ENCODE measurements at places on chromosomes 5 and 9.

DNA sequence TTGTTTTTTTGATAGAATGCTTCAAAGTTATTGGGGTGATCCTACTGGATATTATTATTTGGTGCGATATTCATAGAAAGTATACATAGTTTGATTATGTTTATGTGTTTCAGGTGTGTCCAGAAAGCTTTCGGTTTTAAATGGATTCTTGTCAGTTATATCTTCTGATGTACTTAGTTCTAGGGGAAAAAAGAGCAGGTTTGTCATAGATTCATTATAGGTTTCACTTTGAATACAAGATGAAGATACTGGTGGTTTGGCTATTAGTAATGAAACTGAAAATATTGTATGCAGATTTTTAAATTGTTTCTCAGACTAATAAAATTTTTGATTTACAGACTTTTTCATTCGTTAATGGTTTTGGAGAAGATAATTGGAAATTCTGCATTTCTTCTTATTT, 98.9 kb downstream of the MAN2A1 start:
- ATAC-seq: no peak

DNA sequence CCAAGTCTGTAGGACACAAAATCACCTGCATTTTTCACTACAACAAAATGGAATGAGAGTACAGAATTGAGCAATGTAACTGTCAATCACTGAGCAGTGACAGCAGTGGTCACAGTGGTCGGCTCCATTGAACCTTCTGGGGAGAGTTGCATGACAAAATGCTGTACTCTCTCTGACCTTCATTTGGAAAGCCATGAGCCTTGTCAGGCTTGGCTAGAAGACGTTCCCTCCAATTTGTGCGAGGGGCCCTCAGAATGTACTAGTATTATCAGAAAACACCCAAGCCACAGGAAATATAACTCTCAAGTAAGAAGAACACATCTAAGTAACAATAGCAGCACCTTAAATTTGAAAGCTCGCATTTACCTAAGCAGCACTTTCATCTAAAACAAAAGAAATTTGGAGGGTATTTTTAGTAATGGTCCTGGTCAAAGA, 425.6 kb upstream of the MEF2C start:
- no peak for ATAC-seq

DNA sequence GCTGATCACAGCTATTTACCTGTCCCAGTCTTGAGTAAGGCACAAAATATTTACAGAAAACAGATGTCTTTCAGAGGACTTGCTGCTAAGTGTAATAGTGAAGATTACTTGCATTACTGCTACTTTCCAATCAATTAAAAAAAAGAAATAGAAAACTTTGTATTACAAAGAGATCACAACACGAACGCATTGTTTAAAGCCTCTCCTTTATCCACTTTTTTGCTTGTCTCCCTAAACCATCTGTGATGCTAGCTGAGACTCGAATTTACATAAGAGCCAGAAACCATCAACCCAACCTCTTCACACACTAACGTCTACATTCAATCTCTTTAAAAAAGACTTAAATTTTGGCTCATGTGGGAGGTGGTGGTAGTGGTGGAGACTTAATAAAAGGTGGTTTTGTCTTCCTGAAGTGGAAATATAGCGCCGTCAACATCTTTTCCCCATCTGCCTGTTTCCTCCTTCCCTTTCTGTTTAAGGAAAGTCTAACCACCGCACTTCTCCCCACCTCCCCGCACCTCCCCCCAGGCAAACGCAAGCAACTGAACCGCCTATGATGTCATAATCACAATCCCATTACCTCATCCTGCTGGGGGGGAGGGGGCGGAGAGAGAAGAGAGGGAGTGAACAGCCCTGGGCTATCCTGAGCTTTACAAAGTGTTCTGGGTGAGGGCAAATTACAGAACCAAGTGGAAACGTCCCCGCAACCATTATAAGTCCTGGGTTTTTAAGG, 948 bp upstream of the FAM53C start:
- peak; percentile 73 for ATAC-seq

GRCh38 chr9:72290311-72290710, 74.7 kb downstream of the ZFAND5 start:
- ATAC-seq: no peak

DNA sequence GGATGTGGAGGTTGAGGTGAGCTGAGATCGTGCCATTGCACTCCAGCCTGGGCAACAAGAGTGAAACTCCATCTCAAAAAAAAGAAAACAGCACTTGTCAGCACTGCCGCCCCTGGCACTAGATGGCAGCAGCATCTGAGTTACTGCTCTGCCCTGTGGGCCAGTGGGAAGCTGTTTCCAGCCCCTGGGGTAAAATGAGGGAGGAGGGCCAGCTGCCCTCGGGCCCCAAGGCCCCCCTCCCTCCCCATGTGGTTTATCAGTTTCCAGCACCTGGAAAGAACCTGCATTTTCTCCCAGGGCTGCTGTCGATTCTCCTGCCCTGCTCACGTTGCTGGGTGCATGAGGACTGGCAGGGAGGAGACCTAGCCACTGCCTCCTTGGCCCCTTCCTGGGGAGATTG, 13.2 kb upstream of the CEL start:
- no peak for ATAC-seq

GRCh38 chr5:67552773-67553172, 356.2 kb upstream of the CD180 start:
- no peak for ATAC-seq

DNA sequence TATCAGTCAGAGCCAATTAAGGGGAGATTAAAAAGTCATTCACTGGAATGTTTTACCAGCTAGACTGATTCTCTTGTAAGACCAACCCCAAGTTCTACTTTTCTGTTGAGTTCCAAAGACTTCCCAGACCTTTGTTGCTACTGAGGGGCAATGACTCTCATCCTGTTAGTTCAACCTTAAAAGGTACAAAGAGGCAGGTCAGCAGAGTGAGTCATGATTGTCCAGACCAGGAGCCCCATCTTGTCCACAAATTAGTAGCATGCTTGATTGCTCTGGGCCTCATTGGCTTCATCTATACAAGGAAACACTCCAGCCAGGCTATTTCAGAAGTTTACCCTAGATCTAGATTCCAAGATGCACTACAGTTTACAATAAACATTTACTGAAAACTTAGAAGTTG, 79.9 kb upstream of the IL7R start:
- ATAC-seq: no peak

- ATAC-seq: no peak
These were observed 123.8 kb upstream of the LIFR start for GRCh38 chr5:38680094-38680825.

- no peak for ATAC-seq
These were observed 102.5 kb upstream of the ERCC6L2 start for GRCh38 chr9:95773053-95773418.

GRCh38 chr9:94928691-94929368, 202.3 kb downstream of the AOPEP start:
- ATAC-seq: no peak

DNA sequence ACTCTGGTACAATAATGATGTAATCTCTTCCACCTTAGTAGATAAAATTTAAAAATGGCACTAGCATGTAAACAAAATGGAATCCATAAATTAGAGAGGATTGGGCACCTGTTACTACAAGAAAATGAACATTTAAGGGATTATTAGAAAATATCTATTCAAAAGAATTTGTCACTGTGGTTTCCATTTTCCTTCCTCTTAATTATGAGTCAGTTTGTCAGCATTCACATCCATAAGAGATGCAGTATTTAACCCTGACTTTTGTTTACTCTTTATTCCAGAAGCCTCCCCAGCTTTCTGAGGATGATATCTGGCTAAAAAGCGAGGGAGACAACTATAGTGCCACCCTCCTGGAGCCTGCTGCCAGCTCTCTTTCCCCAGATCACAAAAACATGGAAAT, 72.1 kb downstream of the C9orf152 start:
- no peak for ATAC-seq

GRCh38 chr5:175738602-175739133, 80.8 kb downstream of the HRH2 start:
- ATAC-seq: no peak

GRCh38 chr5:77636641-77637169, 1.8 kb downstream of the OTP start:
- ATAC-seq: peak; percentile 34

DNA sequence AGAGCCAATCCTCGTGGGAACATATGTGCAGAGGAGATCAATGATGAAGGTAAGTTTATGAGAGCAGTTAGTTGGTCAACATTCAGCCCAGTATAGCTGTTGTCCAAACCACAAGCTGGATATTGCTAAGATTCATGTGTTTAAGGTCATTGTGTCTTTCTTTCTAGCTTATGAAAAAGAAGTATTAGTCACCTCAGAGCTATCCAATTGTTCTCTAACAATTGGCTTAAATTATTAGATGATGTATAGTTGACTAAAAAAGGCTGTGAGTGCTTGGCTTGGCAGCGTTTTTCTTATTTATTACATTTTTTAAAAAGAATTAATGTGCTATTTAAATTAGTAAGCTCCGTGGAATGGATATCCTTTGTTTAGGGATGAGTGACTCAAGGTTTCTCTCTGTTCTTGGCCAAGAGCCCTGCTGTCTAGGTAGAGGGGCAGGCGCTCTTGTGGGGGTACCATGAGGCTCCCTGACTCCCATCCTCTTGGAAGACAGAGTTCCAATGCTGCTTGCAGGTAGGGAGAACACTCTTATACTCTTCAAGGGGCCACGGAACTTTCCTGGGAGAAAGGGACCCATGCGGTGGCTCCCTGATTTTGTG, 487.4 kb downstream of the IRX1 start:
- no peak for ATAC-seq

GRCh38 chr5:124180299-124180874, 566.1 kb downstream of the ZNF608 start:
- ATAC-seq: no peak

- ATAC-seq: no peak
These were observed 434.1 kb downstream of the DTWD2 start for GRCh38 chr5:118554241-118554640.

- ATAC-seq: no peak
These were observed 1365.5 kb upstream of the CDH9 start for GRCh38 chr5:28403846-28404245.

DNA sequence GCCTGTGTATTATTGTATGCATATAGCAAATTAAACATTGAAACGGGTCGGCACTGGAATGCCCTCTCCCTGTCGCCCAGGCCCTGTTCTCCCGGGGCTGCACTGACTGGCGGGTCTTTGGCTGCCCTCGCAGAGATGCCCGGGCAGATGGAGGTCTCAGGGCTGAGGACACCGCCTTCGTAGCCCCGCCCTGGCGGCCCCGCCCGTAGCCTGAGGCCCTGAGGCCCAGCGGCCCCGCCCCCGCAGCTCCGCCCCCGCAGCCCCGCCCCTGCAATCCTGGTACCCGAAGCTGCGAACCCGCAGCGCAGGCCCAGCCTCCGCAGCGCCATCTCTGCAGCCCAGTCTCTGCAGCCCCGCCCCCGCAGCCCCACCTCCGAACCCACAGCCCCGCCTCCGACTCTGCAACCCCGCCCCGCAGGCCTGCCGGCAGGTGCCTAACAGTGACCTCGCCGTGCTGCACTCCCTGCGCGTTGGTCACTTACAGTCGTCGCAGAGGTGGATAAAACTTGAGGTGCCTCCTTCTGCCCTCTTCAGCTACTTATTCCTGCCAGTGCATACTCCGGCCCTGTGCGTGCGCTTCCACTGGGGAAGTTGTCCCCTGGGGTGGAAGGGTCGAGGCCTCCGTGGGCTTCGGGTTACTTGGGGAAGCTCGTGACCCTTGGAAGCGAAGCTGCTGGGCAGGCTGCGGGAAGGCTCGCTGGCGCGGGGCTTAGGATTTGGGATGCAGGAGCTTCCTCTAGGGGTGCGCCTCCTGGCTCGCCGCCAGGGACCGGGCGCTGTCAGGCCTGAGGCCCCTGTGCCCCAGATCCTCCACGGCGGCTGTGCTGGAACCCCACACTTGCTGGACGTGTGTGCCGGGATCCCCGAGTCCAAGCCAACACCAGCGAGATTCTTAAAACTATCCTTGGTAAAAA, 72.3 kb downstream of the ICE1 start:
- peak; percentile 84 for ATAC-seq

DNA sequence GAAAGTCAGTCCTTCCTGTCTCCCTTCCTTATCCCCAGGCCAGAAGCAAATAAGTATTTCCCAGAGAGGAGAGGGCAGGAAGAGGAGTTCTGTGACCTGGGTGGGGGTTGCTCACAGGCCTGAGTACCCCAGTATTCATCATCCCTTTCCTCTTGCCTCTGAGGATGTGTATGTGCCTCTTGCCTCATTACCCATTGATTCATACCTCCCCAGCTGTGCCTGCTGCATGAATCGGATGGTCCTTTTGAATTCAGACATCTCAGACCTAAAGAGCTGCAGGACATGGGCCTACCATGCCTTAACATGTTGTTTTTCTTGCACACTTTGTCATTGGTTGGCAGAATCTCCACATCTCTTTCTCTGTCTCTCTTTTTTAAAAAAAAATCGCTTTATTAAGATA, 112.8 kb upstream of the SHB start:
- ATAC-seq: no peak

DNA sequence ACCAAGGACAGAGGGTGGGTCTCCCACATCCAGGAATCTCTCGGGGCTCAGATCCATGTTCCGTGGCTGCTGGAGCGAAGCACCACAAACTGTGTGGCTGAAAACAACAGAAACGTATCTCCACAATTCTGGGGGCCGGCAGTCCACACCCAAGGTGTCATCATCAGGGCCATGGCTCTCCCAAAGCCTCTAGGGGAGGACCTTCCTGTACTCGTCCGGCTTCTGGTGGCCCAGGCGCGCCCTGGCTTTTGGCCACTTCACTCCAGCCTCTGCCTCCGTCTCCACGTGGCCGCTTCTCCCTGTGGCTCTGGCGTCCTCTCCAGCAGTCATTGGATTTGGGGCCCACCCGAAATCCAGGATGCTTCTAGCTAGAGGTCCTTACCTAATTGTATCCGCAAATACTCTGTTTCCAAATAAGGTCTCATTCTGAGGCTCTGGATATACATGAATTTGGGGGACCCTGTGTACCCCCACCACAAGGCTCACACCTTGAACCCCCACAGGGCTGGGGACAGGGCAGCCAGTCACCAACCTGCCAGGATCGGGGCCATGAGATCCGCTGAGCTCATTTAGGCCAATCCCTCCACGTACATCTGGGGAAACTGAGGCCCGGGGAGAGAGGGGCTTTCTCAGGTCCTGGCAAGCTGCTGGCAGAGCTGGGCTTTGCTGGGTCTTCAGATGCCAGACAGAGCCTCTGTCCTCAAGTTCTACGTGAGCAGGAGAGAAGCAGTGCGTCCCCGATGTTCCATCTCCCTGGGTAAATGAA, 158.2 kb downstream of the OLFM1 start:
- no peak for ATAC-seq

GRCh38 chr5:113487416-113487780, 855 bp downstream of the MCC start:
- peak; percentile 19 for ATAC-seq

DNA sequence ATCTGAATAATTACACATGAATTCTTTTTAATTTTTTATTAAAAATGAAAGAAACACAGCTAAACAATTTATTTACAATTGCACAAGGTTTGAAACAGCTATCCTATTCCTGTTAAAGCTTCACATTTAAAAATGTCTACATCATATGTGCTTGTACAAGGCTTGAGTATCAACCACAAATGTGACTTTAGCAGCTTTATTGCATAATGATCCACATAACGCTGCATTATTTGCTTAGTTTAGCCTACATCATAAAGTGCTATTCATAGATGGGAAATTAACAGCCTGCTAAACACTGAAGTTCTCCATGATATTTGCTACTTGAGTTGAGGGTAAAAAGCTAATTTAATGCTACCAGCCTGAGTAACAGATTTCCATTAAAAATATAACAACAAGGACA, 45.0 kb downstream of the TRIM36 start:
- ATAC-seq: no peak

- ATAC-seq: no peak
These were observed 41.1 kb downstream of the ERBIN start for GRCh38 chr5:65967288-65968066.
